ENCODE measurements at places on chromosomes 12 and 14.
A peak's percentile ranks its signal among the peaks of the same experiment; 100 is the strongest.

DNA sequence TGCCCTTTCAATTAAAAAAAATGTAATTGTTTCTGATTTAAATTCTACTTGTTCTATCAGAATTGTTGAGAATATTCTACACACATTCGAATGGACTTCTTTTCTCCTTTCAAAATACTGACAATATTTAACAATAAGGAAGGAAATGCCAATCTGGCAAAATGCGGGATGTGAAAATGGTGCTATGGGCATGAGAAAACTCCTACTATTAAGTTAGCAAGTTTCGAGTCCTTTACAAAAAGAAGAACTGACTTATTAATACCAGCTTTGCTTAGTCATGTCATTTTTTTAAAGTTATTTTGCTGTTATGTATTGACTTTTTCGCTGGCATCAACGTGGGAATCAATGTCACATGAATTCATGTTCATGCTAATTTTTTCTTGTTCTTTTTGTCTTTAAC, 31.7 kb upstream of the ARL1 start:
- no peak for DNase-seq

GRCh38 chr12:112777387-112778310, 13.9 kb upstream of the RPH3A start:
- no peak for DNase-seq

DNA sequence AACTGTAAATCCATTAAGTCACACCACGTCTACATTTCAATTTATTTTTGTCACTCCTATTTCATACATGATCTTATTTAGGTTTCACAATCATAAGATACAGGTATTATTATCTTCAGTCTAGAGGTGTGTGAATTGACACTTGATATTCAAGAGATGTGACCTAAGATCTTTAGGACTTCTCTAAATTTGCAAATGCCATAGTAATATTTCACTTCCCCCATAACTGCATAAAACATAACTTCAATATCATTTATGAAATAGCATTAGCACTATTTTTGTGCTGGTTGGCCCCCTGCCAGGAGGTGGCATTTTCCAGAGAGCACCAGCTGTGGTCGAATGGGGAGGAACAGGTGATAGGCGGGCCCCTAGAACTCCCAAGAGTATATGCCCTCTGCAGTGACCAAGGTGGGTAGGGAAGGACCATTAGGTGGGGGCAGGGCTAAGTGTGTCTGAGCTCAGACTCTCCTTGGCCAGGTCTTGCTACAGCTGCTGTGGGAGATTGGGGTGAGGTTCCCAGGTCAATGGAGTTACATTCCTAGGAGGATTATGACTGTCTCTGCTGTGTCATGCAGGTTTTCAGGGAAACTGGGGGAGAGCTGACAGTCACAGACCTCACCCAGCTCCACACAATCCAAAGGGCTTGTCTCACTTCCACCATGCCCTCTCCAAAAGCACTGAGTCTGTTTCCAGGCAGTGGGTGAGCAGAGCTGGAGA, 49.2 kb upstream of the ERGIC2 start:
- no peak for DNase-seq

- DNase-seq = no peak
These were observed 87.0 kb downstream of the BTG1 start for GRCh38 chr12:92058664-92059063.

DNA sequence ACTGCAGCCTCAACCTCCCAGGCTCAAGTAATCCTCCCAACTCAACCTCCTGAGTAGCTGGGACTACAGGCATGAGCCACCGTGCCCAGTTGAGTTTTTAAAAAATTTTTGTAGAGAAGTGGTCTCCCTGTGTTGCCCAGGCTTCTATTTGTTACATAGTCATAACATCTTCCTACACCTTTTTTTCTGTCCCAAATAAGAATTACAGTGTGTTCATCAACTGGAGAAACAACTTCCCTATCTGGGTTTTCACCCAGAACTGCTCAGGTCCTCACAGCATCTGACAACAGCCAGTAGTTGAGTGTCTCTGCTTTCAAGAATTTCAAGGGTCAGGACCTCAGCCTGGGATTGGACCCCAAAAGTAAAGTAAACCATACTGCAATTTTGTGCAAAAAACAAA, 235.2 kb upstream of the AMIGO2 start:
- DNase-seq = no peak

DNA sequence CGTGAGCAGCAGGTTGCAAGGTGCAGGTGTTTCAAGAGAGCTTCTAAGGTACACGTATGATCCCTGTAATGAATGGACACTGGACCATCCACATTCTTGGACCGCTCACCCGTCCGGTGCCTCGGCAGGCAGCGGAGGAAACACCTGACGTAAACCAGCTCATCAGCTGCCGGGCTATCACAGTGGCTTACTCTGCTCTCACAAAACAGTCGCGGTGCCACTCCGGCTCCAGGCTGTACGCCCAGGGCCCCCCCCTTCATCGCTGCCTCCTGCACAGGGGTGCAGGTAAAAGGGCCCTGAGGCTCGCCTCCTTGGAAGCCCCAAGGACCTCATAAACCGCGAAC, 436 bp downstream of the VPS33A start:
- peak; percentile 25 for DNase-seq

GRCh38 chr12:56900583-56900982, 33.6 kb downstream of the SDR9C7 start:
- DNase-seq = no peak

- DNase-seq = no peak
These were observed 22.4 kb downstream of the CALM1 start for GRCh38 chr14:90419200-90419599.

- DNase-seq = no peak
These were observed 4.5 kb downstream of the GZMB start for GRCh38 chr14:24629521-24629920.

DNA sequence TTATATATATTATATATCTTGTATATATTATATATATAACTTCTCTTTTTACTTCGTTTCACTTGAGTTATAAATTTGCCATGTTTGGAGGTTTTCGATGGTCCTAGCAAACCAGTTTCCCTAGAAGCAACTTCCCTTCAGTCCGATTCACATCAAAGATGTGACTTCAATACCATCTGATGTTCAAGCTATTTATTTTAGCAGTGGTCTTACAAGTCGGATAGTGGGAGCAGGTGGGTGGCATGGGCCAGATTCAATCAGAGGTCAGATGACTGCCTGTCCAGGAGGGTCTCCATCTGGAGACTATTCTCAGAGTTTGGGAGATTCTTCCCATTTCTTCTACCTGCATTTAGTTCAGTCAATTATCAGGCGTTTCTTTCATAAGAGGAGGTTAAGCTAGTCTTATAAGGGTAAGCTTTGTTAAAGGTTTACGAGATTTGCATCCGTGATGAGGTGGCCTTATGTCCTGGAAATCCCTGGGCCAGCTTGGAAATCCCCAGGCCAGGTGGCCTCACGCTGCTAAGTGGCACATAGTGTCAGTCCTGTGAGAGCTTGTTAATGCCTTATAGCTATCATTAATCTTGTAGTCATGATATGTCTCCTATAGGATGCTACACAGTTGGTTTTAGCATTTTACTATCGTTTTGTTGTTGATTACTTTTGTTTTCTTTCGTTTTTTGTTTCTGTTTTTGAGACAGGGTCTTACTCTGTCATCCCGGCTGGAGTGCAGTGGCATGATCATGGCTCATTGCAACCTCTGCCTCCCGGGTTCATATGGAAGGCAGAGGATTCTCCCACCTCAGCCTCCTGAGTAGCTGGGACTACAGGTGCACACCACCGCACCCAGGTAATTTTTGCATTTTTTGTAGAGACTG, 145.8 kb downstream of the BICD1 start:
- DNase-seq = no peak

GRCh38 chr14:101224356-101225156, 321.0 kb upstream of the RTL1 start:
- DNase-seq = no peak

DNA sequence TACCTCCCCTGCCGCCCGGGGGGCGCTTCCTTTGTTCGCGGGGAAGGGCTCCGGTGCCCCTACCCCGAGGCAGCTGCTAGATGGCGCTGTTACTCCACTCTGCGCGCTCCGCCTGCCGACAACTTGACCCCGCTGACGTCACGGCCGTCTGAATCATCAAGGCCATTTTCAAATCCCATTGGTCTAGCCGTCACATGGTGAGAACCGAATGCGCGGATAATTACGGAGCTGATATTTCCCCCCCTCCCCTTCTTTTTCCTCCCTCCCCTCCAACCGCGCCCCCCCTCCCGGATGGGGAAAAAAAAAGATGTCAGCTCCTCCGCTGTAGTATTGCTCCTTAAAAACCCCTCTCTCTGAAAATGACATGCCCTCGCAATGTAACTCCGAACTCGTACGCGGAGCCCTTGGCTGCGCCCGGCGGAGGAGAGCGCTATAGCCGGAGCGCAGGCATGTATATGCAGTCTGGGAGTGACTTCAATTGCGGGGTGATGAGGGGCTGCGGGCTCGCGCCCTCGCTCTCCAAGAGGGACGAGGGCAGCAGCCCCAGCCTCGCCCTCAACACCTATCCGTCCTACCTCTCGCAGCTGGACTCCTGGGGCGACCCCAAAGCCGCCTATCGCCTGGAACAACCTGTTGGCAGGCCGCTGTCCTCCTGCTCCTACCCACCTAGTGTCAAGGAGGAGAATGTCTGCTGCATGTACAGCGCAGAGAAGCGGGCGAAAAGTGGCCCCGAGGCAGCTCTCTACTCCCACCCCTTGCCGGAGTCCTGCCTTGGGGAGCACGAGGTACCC, at the start of gene HOXC10:
Gene HOXC10, plus strand, starts transcription at position 246 of the 791 bp plus-strand sequence. Its CDS starts 114 bp downstream, at position 360.
- DNase-seq = peak; percentile 89

DNA sequence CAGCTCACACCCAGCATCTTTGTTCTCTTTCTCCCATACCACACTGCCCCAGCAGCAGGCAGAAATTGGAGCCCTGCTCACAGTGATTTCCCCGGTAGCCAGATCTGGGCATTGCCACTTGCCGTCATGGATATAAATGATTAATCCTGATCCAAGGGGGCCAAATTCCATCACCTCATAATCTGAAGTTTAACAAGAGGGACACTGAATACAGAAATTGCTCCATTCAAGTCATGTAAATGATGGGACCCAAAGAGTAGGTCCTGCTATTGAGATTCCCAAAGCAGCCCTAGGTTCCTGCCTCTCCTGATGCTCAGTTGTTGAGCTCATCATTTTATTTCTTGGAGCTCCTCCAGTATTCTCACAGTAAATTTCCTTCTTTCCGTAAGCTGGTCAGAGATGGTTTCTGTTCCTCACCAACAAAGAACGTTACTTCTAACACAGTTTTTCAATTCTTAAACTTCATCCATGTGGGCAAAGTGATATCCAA, 11.7 kb downstream of the ITPR2 start:
- no peak for DNase-seq

DNA sequence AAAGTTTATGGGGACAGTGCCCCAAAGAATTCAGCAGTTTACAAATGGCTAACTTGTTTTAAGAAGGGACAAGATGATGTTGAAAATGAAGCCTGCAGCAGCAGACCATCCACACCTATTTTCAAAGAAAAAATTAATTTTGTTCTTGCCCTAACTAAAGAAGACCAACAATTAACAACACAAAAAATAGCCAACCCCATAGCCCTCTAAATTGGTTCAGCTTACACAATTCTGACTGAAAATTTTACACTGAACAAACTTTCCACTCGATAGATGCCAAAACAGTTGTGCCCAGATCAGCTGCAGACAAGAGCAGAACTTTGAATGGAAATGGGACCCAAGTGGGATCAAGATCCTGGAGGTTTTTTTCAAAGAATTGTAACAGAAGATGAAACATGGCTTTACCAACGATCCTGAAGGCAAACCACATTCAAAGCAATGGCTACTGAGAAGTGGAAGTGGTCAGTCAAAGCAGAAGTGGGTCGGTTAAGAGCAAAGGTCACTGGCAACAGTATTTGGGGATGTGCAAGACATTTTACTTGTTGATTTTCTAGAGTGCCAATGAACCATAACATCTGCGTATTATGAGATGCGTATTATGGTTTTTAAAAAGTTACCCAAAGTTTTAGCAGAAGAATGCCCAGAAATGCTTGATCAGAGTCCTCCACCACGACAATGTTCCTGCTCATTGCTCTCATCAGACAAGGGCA, 30.0 kb downstream of the SLC39A9 start:
- DNase-seq = no peak

- DNase-seq = no peak
These were observed 215.4 kb downstream of the SLC41A2 start for GRCh38 chr12:104742551-104743201.

- DNase-seq = no peak
These were observed 28.4 kb downstream of the PLEKHG3 start for GRCh38 chr14:64732536-64733120.

- DNase-seq = no peak
These were observed 391.4 kb downstream of the C12orf75 start for GRCh38 chr12:105721891-105722290.

GRCh38 chr12:110109037-110109836, 14.9 kb upstream of the IFT81 start:
- DNase-seq = no peak

DNA sequence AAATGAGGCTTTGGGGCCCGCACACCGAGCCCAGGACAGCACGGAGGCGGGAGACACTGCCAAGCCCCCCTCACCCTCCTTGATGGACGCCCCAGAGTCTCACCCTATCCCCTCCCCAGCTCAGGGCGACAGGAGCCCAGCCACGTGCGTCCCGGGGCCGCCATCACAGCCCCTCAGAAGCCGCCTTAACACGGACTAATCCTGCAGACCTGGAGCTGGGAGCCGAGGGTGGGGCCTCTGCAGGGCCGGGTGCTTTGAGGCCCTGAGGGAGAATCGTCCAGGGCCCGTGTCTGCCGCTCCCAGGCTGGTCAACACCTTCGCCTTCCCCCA, 79.7 kb upstream of the FBRSL1 start:
- DNase-seq = no peak

GRCh38 chr12:59396519-59396918, 199.3 kb upstream of the SLC16A7 start:
- DNase-seq = no peak

DNA sequence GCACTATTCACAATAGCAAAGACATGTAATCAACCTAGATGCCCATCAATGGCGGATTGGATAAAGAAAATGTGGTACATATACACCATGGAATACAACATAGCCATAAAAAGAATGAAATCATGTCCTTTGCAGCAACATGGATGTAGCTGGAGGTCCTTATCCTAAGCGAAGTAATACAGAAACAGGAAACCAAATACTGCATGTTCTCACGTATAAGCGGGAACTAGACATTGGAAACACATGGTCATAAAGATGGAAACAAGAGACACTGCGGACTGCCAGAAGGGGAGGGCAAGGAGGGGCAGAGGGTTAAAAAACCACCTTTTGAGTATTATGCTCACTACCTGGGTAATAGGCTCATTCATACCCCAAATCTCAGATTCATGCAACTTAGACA, 234.1 kb upstream of the PLXNC1 start:
- DNase-seq = no peak

- DNase-seq = no peak
These were observed 41.2 kb downstream of the SLC39A9 start for GRCh38 chr14:69439521-69440270.

Data from stimulated activated CD4-positive, alpha-beta T cell treated with anti-CD3 and anti-CD28 coated beads, Interleukin-2, amount 100 ng/mL, for 48 hours (primary cell).